ENCODE measurements at places on chromosomes 2 and 18.
A peak's percentile ranks its signal among the peaks of the same experiment; 100 is the strongest.

GRCh38 chr2:96957244-96957643, 29.1 kb downstream of the FAM178B start:
- DNase-seq = no peak

- DNase-seq = no peak
These were observed 158.6 kb downstream of the PIK3C3 start for GRCh38 chr18:42113529-42114191.

DNA sequence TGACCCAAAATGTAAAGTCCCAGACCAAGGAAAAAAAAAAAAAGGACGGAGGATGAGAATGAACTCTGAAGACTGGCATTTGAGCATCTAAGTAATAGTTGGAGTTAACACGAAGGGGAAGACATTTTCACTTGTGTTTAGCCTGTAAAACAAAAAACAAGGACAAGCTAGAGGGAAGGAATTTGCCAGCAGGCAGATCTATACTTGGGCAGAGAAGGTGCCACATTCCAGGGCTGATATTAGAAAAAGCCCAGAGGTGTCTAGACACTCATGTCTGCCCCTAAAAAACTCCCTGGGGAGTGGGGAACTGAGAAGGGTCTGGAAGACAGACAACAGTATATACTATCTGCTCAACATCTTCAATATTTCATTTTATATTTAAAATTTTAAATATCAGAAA, 171.1 kb downstream of the ZEB2 start:
- DNase-seq = no peak

DNA sequence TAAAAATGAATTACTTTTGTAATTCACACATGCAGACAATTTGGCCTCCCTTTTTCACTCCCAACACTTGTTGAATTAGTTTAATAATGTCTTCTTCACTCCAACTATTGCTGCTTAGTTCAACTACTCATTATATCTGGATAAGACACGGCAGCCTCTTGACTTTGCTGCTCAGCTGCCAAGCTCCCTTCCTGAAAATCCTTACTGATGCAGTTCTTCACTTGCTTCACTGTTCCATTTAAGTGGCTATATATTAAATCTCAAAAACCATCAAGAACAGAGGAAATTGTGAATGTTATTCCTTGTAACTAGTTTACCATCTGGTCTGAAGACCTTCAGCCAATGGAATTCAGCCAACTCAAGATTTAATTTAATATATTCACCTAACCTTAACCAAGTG, 127.1 kb downstream of the NCOA1 start:
- DNase-seq = no peak

DNA sequence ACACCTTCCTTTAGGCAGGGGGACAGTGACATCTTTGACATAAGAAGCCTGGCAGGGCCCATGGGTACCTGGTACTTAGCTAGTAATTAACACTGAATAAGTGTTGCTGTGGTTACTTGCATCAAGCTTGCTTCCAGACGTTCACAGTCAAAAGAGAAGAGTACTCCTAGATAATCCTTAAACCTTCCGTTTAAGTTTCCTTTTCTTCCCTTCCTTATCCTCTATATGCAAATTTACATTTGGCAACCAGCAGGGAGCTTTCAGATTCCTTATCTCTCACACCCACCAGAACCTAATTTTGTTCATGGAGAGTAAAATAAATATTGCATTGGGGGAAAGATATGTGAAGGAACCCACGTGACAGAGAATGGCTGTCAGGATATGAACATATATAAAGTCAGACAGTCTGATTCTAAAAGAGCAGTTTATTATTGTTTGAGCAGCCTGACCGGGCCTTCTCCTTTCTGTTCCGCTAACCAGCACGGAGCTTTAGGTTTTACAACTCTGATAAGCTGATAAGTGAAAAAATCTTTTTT, 7.8 kb upstream of the RAB31 start:
- no peak for DNase-seq

DNA sequence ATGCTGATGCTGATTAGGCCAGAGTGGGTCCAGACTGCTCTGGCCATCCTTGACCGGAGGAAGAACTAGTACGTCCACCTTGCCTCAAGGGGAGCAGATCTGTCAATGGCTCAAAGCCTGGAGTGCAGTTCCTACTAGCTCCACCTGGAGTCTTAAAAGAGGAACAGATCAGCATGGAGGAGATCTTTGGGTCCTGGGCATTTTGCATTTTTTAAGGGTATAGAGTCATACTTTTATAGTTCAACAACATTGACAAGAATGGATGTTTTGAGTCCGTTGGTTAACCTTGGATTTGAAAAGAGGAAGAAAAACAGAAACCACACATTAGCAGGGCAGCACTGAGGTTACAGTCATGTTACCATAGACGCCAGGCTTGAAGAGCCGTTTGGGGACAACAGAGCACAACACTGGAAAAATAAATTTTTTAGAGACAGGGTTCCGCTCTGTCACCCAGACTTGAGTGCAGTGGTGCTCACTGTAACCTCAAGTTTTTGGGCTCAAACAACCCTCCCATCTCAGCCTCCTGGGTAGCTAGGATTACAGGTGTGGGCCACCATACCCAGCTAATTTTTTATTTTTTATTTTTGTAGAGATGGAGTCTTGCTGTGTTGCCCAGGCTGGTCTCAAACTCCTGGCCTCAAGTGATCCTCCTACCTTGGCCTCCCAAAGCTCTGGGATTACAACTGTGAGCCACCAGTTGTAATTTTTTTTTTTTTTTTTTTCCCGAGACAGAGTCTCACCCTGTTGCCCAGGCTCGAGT, 78.5 kb downstream of the PRKCE start:
- DNase-seq = no peak

DNA sequence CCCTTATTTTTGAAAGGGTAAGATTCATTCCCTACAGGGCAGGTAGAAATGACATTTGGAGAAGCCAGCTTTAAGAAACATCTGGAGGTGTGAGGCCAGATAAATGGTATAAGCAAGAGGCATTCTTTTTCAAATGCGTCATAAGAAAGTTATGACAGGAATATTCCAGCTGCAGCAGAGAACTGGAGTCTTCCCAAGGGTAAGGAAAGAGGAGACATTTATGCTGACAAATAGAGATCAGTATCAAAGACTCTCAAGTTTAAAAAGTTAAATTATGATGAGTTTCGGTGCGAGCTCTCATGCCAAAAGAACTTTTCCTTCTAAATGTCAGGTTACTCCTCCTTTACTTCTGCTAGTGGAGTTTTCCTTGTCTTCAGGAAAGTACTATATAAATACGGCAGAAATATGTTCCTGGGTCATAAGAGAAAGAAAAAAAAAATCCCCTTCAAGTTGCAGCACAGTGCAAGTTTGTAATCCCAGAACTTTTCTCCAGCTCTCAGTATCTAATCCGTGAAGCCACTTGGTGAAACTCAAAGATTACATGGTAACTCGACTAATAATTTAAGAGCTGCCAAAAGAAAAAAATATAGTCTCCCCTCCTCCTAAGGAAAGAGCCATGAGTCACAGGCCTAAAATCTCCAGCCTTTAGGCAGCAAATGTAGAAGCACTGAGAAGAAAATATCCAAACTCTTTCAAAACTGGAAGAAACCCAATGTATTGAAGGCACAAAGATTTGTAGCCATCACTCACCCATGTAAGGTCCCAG, 428.1 kb downstream of the MEIS1 start:
- DNase-seq = no peak

- DNase-seq = no peak
These were observed 36.4 kb downstream of the CACNB4 start for GRCh38 chr2:152062125-152063091.

GRCh38 chr18:48428475-48429177, 19.4 kb upstream of the ZBTB7C start:
- DNase-seq = no peak

GRCh38 chr2:212939777-212940531, 211.5 kb downstream of the IKZF2 start:
- DNase-seq = no peak

DNA sequence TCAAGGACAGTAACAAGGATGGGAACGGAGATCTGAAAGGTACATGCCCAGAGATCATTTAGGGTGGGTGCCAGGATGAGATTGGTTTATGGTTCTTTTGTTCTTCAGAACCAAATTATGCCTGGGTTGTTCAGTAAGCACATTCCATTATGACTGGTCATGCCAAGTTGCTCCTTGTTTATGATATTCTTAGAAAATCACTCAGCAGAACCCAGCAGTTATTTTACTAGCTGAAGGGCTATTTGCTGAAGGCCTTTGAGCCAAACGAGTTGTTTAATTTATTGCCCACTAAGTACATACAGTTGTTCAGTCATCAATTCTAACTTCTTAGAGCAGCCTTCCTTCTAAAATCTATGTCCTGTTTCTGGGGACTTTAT, 635 bp downstream of the SLC3A1 start:
- DNase-seq = no peak

- DNase-seq = peak; percentile 55
These were observed 11.1 kb downstream of the LIMS2 start for GRCh38 chr2:127664065-127664894.

- no peak for DNase-seq
These were observed 23.9 kb downstream of the IAH1 start for GRCh38 chr2:9498210-9498609.

DNA sequence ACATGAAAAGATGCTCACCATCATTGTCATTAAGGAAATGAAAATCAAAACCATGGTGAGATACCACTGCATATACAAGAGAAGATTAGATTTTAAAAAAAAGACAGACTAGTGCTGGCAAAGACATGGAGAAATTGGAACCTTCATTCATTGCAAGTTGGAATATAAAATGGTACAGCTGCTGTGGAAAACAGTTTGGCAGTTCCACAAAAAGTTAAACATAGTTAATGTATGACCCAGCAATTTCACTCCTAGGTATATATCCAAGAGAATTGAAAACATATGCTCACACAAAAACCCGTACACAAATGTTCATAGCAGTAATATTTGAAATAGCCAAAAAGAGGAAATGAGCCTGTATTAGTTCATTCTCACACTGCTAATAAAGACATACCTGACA, 33.7 kb upstream of the MBOAT2 start:
- no peak for DNase-seq

- DNase-seq = no peak
These were observed 134.2 kb upstream of the HNRNPA3 start for GRCh38 chr2:177078416-177078815.

DNA sequence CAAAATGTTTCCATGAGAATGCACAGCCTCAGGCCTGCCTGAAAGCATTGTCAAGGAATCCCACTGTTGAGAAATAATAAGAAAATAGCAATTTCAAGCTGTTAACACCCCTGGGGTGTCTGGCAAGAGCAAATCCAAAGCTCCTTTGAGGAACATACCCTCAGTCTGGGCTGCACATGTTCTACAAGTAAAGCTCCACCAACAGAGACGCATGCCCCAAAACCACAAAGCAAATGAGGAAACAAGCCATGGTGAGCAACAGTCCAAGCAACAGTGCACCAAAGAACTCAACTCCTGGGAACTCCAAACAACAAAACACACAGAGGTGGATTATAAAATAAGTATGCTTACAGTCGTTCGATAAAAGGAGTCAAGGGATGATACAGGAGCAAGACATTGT, 40.3 kb downstream of the CYP27C1 start:
- DNase-seq = peak; percentile 8

DNA sequence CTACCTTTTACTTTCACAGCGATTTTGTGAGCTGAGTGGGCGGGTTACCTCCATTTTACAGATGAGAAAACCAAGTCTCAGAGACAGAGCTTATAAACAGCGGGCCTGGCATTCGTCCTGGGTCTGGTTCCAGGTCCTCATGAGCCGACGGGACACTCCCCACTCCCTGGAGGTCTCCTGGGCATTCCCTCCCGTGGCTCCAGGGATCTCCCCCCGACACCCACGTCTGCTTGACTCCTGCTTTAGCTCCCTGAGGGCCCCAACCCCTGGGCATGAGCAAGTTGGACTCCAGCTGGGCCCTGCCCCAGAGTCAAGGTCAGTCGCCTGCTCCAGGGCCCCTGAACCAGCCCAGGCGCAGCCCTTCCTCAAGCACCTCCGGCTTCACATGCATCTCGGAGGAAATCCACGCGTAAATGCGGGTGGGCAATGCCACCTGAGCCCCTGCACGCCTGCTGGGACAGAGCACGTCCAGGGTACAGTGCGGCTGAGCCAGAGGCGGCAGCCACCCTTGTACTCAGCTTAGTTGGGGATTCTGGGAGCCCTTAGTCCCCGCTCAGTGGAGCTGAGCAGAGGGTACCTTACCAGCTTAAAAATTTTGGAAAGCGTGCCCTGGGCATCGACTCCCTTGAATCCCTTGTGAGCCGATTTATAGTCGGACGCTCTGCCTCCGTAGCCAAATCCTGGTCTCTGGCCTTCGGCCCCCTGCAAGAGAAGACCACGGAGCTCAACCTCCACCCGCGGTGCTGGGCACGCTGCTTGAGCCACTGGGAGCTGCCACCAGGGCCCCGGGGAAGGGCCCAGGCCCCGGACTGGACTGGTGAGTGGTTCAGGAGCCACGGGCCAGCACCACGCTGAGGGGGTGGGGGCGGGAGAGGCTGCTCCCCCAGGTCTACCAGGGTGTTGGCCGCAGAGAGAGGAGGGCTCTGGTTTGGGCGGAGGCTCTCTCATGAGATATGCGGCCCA, 148.1 kb downstream of the MBP start:
- DNase-seq = no peak

DNA sequence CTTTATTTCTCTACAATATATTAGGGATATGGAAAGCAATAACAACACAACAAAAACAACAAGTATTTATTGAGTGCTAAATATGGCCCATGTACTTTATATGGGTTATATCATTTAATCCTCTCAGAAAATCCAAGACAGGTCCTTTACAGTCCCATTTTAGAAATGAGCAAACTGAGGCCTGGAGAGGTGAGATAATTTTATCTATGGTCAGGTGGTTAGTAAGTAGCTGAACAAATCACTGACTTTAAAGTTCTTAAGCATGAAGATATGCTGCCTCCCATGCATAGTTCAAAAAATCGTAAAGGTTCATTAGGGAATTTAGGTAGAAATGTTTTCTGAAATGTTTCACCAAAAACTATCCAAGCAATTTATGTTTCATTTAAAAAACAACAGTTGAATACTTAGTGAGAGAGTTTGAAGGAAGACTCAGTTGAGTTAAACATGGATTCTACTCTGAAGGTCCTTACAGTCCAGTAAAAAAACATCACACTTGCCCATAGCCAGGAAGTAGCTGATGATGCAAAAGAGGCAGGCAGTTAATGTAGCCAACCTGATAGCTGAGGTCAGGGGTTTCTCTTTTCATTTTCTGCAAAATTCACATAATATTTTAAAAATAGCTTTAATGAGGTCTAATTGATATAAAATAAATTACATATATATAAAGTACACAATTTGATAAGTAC, 7.6 kb upstream of the NFE2L2 start:
- DNase-seq = no peak

DNA sequence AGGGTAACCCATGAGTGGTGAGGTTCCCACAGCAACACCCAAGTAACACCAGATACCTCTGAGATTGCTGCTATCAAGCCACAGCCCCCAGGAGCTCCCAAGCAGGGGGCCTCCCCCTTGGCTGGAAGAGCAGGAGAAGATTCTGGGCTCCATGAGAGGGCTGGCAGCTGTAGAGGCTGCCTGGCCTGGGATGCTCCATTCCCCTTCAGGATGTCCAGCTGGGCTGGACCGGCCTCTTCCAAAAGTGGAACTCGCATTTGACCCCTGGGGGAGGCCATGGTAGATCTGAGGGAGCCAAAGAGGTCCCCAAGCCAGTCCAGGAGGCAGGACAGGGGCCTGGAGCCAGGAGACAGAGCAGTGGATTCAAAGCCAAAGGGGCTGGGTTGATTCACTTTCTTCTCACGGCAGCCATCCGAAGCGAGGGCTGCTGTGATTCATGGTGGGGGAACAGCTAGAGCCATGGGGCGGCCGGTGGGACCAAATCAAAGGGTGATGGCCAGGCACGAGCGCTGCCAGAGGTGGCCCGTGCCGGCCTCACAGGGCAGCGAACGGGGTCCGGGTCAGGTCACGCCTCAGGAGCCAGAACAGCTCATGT, 95.3 kb upstream of the ID2 start:
- DNase-seq = no peak

Measured in activated effector memory CD4-positive, alpha-beta T cell treated with anti-CD3 and anti-CD28 coated beads, Interleukin-2, amount 50 U/mL, for 16 hours (primary cell).